Heart left ventricle (tissue), 16 donors: ENCODE measurements at places on chromosomes 1 and 21. TPM values are rescaled to one million over a fixed set of nuclear protein-coding genes. Genes with fewer than 3 reads are reported as not detected.

HAO2 gene
- not detected for total RNA-seq

DNA sequence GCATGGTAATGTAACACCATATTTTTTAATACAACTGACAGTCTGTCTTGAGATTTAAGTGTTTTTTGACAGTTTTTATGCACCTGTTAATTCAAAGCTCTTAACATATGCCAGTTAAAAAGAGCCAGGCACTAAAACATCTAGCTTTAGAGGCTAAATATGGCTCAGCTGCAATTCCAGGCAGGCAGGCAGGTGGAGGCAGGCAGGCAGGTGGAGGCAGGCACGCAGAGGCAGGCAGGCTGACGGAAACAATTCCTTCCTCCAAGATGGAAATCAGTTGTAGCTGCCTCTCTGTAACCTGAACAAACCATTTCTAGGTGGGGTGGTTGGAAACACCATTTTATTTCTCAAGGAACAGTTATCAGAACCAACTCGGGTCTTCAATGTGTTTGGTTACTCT is 51.2 kb downstream of the GORAB start:
- H3K27me3 ChIP-seq = no peaks in the 10 kb centered on the region
- H3K27ac ChIP-seq = no peak overlapping the region
- H3K4me3 ChIP-seq = no peak overlapping the region
- peaks cover 5% of the 10 kb centered on the region for H3K4me1 ChIP-seq

- H3K27ac ChIP-seq = no peak overlapping the region
- no peaks in the 10 kb centered on the region for H3K36me3 ChIP-seq
- H3K4me3 ChIP-seq = no peak overlapping the region
- H3K4me1 ChIP-seq = no peaks in the 10 kb centered on the region
- no peak for DNase-seq
Measured at GRCh38 chr1:12709091-12709491, 6.8 kb upstream of the AADACL3 start.

RGL1 gene
- total RNA-seq = 36.0 TPM

GRCh38 chr21:34205811-34206571 is 132.6 kb downstream of the MRPS6 start:
- peaks cover 20% of the 10 kb centered on the region for H3K4me1 ChIP-seq
- H3K36me3 ChIP-seq = no peaks in the 10 kb centered on the region
- H3K27me3 ChIP-seq = no peaks in the 10 kb centered on the region
- no peak overlapping the region for H3K4me3 ChIP-seq
- no peak for DNase-seq
- no peak overlapping the region for H3K27ac ChIP-seq

DNA sequence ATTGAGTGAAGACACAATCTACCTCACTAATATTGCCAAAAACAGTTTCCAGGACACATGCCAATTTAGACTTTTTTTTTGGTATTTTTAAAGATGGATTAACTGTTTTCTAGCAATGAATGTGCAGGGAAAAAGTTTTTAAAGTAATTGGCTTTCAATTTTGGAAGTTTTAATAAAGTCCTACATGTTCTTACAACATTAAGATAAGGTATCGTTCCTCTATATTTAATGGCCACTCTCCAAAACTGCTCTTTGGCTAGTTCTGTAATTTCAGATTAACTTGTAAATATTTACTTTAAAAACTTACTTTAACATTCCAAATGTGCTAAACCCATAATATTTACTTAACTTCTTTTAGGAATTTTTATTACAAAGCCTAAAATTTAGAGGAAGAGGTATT is 1332.2 kb upstream of the PRMT6 start:
- no peaks in the 10 kb centered on the region for H3K27me3 ChIP-seq
- H3K4me3 ChIP-seq = no peak overlapping the region
- no peaks in the 10 kb centered on the region for H3K4me1 ChIP-seq
- H3K27ac ChIP-seq = no peak overlapping the region
- no peak for DNase-seq

DNA sequence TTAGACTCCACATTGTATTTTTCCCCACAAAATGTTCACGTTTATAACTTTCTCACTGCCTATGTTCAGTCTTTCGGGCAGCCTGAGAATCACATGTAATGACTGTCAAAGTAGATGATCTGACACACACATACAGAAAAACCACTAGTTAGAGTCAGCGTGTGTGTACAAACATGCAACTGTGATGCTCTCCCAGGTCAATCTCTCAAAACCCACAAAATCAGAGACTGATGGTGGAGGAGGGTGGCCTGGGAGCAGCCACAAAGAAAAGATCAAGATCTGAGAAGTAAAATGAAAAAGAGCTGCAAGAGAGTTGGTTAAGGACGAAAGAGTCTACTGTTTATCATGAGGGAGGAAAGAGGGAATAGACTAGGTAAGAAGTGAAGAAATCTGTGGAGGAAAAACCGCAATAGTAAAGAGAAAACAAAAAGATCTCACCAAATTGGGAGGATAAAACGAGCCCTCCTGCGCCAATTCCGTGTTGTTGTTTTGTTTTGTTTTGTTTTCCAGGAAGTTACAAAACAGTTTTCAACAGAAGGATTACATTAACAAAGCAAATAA is 2.3 kb downstream of the EGLN1 start:
- no peak for DNase-seq
- H3K4me3 ChIP-seq = peak overlapping the region; percentile 85
- no peaks in the 10 kb centered on the region for H3K27me3 ChIP-seq
- no peaks in the 10 kb centered on the region for H3K36me3 ChIP-seq
- H3K4me1 ChIP-seq = peaks cover 4% of the 10 kb centered on the region

- no peak overlapping the region for H3K4me3 ChIP-seq
- no peak overlapping the region for H3K27ac ChIP-seq
- DNase-seq = no peak
- H3K4me1 ChIP-seq = no peaks in the 10 kb centered on the region
- H3K27me3 ChIP-seq = no peaks in the 10 kb centered on the region
Measured at GRCh38 chr1:205371871-205372660, 15.3 kb upstream of the KLHDC8A start.

GRCh38 chr1:65965112-65965996 is 172.7 kb downstream of the PDE4B start:
- H3K4me3 ChIP-seq = no peak overlapping the region
- no peaks in the 10 kb centered on the region for H3K36me3 ChIP-seq
- H3K4me1 ChIP-seq = no peaks in the 10 kb centered on the region
- H3K27me3 ChIP-seq = no peaks in the 10 kb centered on the region

DNA sequence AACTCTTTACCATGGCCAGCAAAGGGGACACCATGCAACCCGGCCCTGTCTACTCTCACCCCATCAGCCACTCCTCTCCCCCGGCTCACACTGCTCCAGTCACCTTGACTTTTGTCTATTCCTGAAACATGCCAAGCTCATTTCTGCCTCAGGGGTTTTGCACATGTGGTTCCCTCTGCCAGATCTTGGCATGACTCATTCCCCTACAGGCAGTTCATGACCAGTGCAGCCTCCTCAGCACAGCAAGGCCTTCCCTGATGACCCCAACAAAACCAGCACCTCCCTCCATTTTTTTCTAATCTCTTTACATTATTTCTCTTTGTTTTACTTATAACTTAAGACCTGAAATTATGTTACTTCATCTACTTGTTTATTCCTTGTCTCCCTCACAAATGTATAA is 58.6 kb upstream of the GJB5 start:
- DNase-seq = no peak
- no peaks in the 10 kb centered on the region for H3K4me1 ChIP-seq
- H3K36me3 ChIP-seq = no peaks in the 10 kb centered on the region
- H3K27ac ChIP-seq = no peak overlapping the region

GRCh38 chr21:35547946-35548774 is 499.1 kb upstream of the RUNX1 start:
- no peak overlapping the region for H3K27ac ChIP-seq
- H3K36me3 ChIP-seq = no peaks in the 10 kb centered on the region
- H3K4me3 ChIP-seq = no peak overlapping the region
- DNase-seq = no peak

POTED gene
- not detected for total RNA-seq

GRCh38 chr1:26541816-26542711 is 12.5 kb downstream of the RPS6KA1 start:
- no peaks in the 10 kb centered on the region for H3K36me3 ChIP-seq
- peaks cover 22% of the 10 kb centered on the region for H3K4me1 ChIP-seq
- DNase-seq = peak; percentile 78
- no peaks in the 10 kb centered on the region for H3K27me3 ChIP-seq

CR1 gene
- 1.9 TPM for total RNA-seq

- no peak overlapping the region for H3K4me3 ChIP-seq
- peaks cover 5% of the 10 kb centered on the region for H3K4me1 ChIP-seq
- H3K27ac ChIP-seq = no peak overlapping the region
- no peaks in the 10 kb centered on the region for H3K36me3 ChIP-seq
- no peaks in the 10 kb centered on the region for H3K27me3 ChIP-seq
- DNase-seq = no peak
Measured at GRCh38 chr21:33902349-33902748, 13.3 kb downstream of the ATP5PO start.

GRCh38 chr1:208006258-208006920 is 95.5 kb upstream of the CD34 start:
- no peaks in the 10 kb centered on the region for H3K36me3 ChIP-seq
- H3K4me3 ChIP-seq = no peak overlapping the region
- DNase-seq = no peak
- no peaks in the 10 kb centered on the region for H3K27me3 ChIP-seq

DNA sequence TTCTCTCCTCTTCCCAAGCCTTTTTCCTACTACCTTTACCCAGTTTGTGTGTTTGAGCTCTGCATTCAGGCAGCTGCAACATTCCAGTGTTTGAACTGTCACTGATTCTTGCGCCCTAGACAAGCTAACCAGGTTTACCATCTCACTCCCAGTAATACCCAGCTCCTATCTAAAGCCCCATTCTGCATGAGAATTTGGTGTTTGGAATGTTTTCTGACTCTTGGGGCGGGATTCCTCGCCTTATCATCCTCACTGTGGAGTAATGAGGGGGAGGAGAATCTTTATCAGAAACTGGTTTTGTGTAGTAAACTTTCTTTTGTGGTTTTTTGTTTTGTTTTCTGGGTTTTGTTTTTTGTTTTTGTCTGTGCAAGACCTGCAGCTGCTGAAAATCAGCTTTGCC is 36.5 kb downstream of the NCF2 start:
- no peak overlapping the region for H3K4me3 ChIP-seq
- H3K4me1 ChIP-seq = no peaks in the 10 kb centered on the region
- peaks cover 13% of the 10 kb centered on the region for H3K36me3 ChIP-seq
- no peak for DNase-seq

MRPL39 gene
- 43.5 TPM for total RNA-seq

- no peak for DNase-seq
- H3K27me3 ChIP-seq = no peaks in the 10 kb centered on the region
- H3K4me1 ChIP-seq = no peaks in the 10 kb centered on the region
- no peak overlapping the region for H3K4me3 ChIP-seq
- no peak overlapping the region for H3K27ac ChIP-seq
- H3K36me3 ChIP-seq = peaks cover 83% of the 10 kb centered on the region
Measured at GRCh38 chr1:17653276-17653675, 101.9 kb upstream of the ACTL8 start.

OLFM3 gene
- not detected for total RNA-seq

- H3K27ac ChIP-seq = no peak overlapping the region
- H3K27me3 ChIP-seq = no peaks in the 10 kb centered on the region
- no peaks in the 10 kb centered on the region for H3K36me3 ChIP-seq
- H3K4me3 ChIP-seq = no peak overlapping the region
Measured at GRCh38 chr1:191913260-191913977, 244.8 kb upstream of the RGS18 start.

- peaks cover 10% of the 10 kb centered on the region for H3K4me1 ChIP-seq
- DNase-seq = no peak
- no peaks in the 10 kb centered on the region for H3K27me3 ChIP-seq
- no peak overlapping the region for H3K4me3 ChIP-seq
- no peak overlapping the region for H3K27ac ChIP-seq
Measured at GRCh38 chr1:174789399-174789798, 210.3 kb upstream of the CACYBP start.
